EL (cell line): ENCODE measurements at places on chromosomes 6 and 20.

DNA sequence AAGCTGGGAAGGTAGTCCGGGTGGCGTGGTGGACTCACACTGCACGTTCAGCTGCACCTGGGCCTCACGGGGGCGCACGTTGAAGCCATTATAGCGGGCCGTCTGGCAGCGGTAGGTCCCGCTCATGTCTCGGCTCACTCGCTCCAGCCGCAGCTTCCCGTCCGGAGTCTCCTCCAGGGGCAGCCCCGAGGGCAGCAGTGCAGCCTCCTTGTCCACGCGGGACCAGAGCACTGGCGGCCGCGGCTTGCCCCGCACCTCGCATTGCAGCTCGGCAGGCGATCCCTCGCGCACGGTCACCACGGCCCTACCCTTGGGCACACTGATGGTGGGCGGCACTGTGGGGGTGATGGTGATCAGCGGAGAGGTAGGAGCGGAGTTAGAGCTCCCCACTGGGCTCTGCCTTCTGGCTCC is 47.6 kb downstream of the MDGA1 start:
- DNase-seq: no peak

- no peak for DNase-seq
Observed at GRCh38 chr6:62982951-62983350, 228.3 kb upstream of the FKBP1C start.

DNA sequence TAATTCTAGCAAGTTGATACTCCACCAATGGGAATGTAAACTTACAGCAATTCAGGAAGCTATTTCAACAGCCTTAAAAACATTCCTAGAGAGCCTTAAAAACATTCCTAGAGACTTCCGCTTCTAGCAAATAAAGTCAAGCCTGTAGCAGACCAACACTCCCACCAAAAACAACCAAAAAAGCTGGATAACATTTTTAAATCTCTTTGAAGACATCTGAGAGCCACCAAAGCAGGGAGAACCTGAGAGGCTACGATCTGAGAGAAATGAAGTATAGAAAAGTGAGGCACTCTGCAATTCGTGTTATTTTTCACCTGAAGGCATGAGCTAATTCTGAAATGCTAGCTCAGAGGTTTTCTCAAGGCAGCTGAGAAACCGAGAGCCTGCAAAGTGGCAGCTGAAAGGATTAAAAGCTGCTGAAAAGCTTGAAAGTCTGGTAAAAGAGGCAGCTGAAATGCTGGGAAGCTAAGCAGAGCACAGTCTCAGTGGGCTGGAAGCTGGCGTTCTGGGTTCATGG is 20.9 kb downstream of the GPR63 start:
- no peak for DNase-seq

GRCh38 chr20:375265-375889 is 5.2 kb upstream of the TRIB3 start:
- DNase-seq: no peak

GRCh38 chr6:90072501-90072900 is 178.2 kb downstream of the GJA10 start:
- DNase-seq: no peak
